HEK293T (cell line): ENCODE measurements at places on chromosomes 12 and 14.

DNA sequence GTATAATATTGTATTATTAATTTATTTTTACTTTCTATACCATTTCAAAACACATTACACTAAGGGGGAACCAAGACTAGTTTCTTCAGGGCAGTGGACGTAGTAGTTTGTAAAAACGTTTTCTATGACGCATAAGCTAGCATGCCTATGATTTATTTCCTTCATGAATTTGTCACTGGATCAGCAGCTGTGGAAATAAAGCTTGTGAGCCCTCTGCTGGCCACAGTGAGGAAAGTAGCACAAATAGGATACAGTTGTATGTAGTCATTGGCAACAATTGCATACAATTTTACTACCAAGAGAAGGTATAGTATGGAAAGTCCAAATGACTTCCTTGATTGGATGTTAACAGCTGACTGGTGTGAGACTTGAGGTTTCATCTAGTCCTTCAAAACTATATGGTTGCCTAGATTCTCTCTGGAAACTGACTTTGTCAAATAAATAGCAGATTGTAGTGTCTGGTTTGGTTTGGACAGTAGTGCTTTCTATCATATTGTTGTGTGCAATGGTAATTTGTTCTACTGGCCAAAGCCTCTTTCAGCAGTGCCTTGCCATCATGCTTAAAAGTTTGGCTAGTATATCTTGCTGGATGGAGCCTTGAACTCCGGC is 24.3 kb upstream of the PLEKHD1 start:
- DNase-seq = peak; percentile 68

GRCh38 chr12:10385166-10385613 is 4.7 kb downstream of the KLRK1 start:
- DNase-seq = no peak

- DNase-seq = no peak
Observed at GRCh38 chr14:68636597-68636996, 156.3 kb downstream of the ZFP36L1 start.

DNA sequence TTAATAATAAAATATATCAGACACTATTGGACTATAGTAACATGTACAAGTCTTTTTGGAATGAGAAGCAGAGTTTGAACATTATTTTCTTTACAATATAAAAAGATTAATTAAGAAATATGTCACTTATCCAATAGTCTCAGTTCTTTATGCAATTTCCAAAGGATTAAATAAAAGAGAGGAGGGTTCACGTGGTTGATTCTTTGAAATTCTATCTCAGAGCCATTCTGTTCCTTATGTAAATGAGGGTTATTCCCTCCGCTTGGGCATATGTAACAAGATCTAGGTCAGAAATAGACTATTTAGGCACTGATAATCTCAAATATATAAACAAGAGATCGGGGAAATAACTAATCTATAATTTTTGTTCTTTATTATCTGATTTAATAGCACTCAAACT is 2.1 kb upstream of the TUBA1A start:
- DNase-seq = no peak

DNA sequence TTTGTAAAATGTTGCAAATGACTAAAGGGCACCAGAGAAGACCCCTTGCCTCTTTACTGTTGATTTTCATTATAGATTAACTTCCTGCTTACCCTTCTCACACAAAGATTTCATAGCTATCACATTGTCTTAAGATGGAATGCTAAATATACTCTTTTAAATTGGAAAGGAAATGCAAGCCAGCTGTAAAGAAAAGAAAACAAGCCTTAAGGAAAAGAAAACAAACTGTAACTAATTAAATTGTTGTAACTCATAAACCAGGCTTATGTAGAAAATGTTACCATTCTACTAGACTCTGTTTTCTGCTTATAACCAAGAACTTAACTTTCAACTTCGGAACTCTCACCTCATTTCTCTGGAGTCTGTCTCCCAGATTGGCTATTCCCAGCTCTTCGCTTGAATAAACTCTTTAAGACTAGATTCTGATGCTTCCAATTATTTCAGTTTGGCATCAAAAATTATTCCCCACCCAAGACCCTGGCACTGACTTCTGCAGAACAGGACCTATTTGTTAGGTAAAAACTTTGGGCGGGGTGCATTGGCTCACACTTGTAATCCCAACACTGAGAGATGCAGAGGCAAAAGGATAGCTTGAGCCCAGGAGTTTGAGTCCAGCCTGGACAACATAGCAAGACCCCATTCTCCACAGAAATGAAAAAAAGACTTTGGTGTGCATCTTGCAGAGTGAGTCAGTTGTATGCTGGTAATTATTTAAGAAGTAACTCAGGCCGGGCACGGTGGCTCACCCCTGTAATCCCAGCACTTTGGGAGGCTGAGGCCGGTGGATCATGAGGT is 36.6 kb upstream of the CIT start:
- no peak for DNase-seq

GRCh38 chr12:92010853-92011701 is 134.6 kb downstream of the BTG1 start:
- DNase-seq = no peak

- no peak for DNase-seq
Observed at GRCh38 chr12:264269-264668, 1.6 kb upstream of the SLC6A13 start.

DNA sequence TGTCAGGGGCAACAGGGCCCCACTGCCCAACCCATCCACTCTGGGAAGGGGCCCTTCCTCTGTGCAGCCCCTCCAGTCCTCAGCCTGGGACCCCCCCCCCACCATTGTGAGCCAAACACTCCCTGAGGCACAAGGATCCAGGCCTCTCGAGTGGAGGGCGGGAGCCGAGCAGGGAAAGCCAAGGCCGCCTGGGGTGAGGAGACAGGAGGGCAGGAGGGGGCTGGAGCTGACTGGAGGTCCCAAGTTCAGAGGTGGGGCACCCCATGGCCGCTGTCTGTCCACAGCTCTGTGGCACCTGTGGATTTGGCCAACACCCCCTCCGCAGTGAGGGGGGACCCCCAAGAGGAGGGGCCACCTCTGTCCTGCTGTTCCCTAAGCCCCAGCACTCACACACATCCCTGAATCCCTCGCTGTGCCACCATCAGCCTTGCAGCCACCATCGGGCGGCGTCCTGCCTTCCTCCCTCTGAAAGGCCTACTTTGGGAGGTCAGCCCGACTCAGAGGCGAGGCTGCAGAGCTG is 25.4 kb upstream of the C14orf180 start:
- no peak for DNase-seq

- DNase-seq = no peak
Observed at GRCh38 chr12:88923631-88924030, 343.4 kb upstream of the KITLG start.

DNA sequence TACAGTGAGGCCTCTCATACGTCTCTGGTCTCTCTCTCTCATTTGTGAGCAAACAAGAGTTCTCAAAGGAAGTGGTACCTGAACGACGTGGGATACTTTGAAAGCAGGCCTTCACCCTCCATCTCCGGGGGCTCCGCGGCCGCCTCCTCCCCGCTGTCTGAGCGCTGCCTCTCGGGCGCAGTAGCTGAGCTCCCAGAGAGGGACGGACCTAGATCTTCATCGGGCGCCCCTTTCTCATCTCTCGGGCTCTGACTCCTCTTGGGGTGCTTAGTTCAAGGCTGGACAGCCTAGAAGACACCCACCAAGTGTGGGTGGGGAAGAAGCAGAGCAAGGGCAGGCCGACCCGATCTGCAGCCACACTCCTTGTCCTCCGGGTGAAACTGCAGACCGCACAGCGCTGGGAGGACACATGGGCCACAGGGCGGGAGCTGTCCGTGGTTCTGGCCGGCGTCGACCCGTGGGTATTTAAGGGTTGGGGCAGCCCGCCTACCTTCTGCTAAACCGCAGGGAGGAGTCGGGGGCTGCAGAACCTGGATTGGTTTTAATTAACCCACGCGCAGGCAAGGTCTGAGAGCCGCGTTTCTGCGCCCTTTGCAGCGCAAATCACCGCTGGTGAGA is 92.7 kb downstream of the PAH start:
- DNase-seq = peak; percentile 43

- no peak for DNase-seq
Observed at GRCh38 chr12:45674181-45674977, 55.1 kb upstream of the ARID2 start.

- DNase-seq = no peak
Observed at GRCh38 chr14:99026471-99026870, 245.5 kb downstream of the BCL11B start.

- no peak for DNase-seq
Observed at GRCh38 chr12:70664465-70664881, 27.2 kb upstream of the PTPRB start.

- DNase-seq = no peak
Observed at GRCh38 chr12:20778969-20779368, 31.5 kb upstream of the SLCO1B3 start.

DNA sequence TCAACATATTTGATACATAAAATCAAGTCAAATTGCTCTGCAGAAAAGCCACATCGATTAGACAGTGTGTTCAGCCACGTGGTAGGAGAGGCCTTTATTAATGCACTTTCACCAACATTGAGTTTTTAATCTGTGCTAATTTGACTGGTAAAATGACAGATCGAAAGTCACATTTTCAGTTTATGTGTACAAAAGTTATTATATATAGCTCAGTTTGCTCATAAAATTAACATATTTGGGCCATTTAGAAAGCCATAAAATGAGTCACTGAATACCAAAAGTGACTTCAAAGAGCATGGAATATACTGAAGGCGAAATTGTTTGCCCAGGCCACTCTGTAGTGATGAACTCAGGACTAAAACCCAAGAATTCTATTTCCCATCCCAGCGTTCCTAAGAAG is 26.0 kb downstream of the C12orf42 start:
- no peak for DNase-seq

GRCh38 chr12:108865169-108865568 is 7.8 kb upstream of the SSH1 start:
- DNase-seq = no peak

- DNase-seq = no peak
Observed at GRCh38 chr14:101034986-101035385, 131.5 kb upstream of the RTL1 start.

- no peak for DNase-seq
Observed at GRCh38 chr12:105978686-105979085, 160.1 kb downstream of the NUAK1 start.

GRCh38 chr14:104563742-104564615 is 15.6 kb upstream of the C14orf180 start:
- peak; percentile 86 for DNase-seq

DNA sequence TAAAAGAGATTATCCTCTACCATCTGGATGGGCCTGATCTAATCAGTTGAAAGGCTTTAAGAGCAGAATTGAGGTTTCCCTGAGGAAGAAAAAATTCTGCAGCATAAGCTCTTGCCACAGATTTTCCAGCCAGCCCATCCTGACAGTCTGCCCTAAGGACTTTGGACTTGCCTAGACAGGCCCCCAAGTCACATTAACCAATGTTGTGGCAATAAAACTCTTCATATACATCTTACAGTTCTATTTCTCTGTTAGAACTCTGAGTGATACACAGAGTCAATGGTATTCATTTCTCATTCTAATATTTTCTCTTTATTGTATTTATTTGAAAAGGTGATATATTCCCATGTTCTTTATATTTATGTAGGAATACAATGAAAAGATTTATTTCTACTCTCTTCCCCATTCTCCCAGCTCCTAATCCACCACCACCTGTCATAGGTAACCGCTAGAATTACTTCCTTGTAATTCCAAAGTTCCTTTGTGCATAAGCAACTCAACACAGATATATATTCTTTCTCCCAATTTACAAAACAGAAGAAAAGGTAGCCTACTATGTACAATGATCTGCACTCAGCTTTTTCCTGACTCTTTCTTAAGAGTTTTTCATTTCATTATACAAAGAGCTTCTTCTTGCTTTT is 182.1 kb downstream of the CAPZA3 start:
- no peak for DNase-seq

DNA sequence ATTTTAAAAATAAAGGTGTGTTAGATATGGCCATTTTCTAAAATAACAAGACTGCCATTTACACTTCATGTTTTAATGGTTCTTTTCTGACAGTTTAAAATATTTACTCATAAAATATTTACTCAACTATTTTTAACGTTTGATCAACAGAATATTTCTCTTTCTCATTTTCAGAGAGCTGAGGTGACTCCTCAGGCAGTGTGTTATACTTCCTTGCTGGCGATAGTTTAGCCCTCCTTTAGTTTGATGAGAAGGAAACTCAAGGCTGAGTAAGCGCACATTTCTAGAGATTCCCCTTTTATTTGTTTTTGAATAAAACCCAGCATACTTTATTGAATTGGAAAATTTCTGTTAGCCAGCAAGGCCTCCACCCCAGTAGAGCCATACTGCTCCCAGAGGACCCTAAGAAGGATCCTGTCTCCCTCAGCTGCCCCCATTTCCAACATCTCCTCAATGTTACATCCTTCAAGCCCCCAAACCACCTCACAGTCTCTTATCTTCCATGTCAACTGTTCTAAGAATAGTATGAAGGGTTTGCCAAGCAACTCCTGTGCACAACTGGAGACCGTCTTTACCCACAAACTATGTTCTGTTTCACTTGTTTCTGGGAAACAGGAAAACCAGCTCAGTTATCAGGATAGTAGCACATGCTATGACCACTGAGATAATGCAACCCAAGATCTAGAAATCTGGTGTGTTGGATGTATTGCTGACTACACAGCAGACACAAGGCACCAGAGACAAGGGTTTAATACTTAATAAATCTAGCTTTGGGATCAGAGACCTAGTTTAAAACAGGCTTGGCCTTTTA is 129.5 kb downstream of the STXBP6 start:
- no peak for DNase-seq

DNA sequence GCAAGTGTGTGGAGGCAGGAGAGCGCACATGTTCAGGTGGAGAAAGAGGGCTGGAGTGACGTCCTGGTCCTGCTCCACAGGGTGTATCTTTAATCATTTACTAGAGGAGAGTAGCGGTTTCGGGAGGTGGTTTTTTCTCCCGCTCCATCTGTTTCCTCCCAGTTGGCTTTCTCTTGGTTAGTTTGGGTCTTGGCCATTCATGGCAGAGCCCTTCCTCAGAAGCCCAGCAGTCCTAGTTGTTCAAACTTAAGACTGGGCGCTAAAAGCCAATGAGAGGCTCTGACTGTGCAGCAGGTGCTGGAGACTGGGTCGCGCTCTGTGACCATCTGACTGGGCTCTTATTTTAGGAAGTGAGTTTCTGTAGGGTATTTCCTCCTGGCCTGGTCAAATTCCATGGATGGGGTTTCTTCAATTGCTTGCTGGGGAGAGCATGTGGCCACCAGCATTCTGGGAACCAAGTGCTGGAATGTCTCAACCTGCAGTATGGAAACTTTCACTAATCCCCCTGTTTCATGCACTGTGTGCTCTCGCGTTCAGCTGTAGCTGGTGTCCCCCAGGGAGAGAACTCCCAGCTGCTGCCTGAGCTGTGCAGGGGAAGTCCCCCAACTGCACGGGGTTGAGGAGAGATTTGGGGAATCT is 27.4 kb upstream of the TSPAN9 start:
- DNase-seq = no peak

DNA sequence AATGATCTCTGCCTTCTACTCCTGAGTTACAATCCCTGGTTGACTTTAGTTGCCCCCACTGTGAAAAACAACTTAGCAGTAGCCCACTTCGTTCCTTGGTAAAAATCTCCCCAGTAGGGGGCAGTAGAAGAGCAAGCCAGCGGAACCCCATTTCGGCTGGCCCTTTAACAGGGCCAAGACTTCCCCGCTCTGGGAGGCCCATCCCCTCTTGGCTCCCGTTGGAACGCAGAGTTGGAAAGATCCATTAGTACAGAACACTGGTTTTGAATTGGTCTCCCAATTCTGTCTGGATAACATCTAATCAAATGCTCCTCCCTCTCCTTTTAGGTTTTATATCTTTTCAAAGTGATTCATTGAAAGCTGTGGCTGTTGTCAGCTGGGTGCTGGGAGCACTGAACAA is 1133.3 kb downstream of the BCL11B start:
- DNase-seq = peak; percentile 51
